ENCODE measurements at places on chromosomes 6 and 20. TPM values are rescaled to one million over a fixed set of nuclear protein-coding genes. Genes with fewer than 3 reads are reported as not detected.

SLC22A16 gene
- total RNA-seq: not detected

TENT5A gene
- 1.0 TPM for total RNA-seq

TMEM217 gene
- 0.82 TPM for total RNA-seq

ERMARD gene
- total RNA-seq: 6.6 TPM

SCP2D1 gene
- not detected for total RNA-seq

SLC4A11 gene
- total RNA-seq: 15.1 TPM

CST4 gene
- total RNA-seq: not detected

Measured in A549 treated with Hydrocortisone at 1 μM for 4 hours (cell line).